ENCODE measurements at places on chromosomes 12 and 14.

- DNase-seq, result no peak
These were observed 163.0 kb upstream of the NUDT4 start for GRCh38 chr12:93214523-93215289.

DNA sequence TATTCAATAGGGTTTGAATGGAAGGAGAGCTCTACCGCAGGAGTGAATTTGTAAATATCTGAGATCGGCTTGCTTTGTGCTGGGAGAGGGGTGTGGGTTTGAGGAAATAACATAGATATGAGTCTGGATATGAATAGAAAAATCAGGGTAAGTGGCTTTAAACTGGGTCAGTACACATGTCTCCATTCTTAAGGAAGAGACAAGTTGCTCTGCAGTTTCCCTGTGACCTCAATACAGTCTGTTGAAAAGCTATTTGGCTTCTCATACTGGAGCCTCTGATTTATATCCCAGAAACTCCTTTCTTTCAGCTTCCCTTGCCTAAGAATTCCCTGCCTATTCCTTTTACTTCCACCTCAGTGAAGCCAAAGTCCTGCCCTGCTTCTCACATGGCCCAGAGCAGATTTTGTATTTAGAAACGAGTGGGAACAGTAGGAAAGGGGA lies 153.5 kb upstream of the ATF7IP start:
- DNase-seq, result no peak

DNA sequence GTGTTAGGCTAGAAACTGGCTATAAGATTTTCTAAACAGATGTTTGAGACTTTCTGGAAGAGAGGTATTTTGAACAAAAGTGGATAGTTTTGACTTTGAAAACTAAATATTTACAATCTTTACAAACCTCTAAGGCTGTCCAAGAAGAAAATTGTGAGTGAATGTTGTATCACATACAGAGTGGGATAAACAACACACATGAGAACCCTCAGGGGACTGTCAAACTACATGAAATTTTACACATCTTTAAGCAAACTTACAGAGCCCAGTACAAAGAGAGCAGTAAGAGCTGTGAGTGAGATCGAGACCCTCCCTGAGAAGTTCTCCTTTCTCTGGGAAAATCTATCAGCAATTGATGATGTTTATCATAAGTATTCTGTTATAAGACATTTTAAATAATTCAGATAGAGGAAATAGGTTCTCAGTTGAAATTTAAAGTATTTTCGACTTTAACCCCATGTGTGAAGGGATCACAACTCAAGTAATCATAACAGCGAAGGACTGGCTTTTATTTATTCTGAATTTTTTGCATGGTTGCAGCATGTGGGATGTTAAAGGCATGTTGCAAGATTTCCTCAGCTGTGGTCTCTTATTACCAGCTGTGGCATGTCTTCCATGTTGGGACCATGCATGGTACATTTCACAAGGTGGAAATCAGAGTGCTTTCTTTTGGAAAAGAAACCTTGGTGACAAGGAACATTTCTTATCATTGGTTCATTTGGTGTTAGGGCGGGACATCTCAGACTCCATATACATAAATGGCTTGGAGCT lies 264.0 kb upstream of the PRICKLE1 start:
- DNase-seq, result no peak

DNA sequence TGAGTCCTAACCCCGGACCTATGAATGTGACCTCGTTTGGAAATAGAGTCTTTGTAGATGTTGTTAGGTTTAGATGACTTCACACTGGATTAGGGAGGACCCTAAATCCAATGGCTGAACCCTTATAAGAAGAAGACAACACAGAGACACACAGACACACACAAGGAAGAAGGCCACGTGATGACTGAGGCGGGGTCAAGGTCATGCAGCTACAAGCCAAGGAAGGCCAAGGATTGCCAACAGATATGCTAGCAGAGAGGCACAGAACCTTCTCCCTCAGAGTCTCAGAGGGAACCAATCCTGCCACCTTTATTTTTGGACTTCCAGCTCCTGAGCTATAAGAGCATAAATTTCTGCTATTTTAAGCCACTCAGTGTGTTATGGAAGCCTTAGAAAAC lies 31.8 kb downstream of the LTBP2 start:
- no peak for DNase-seq

- no peak for DNase-seq
These were observed 12.4 kb downstream of the LUM start for GRCh38 chr12:91098941-91099340.

Data from stimulated activated CD4-positive, alpha-beta T cell treated with anti-CD3 and anti-CD28 coated beads, Interleukin-1b, Interleukin-23, amount 100 ng/mL, for 24 hours (primary cell).